ENCODE measurements at places on chromosomes 12 and 14.

- no peak for DNase-seq
Observed at GRCh38 chr14:64069634-64070359, 217.0 kb downstream of the SYNE2 start.

DNA sequence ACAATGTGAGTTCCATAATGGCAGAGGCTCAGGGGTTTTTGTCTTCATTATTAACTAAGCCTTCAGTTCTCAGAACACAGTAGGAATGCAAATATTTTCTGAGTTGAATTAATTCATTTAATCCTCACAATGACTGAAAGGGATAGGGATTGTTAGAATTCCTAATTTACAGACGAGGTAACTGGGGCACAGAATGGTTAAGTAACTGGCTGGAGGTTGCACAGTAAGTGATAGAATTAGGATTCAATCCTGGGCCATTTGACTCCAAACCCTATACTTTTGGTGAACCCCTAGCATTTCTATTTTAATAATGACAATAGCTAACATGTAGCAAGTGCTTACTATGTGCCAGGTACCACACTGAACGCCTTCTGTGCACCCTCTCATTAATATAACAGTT, 163.1 kb downstream of the PPM1H start:
- DNase-seq, result no peak

DNA sequence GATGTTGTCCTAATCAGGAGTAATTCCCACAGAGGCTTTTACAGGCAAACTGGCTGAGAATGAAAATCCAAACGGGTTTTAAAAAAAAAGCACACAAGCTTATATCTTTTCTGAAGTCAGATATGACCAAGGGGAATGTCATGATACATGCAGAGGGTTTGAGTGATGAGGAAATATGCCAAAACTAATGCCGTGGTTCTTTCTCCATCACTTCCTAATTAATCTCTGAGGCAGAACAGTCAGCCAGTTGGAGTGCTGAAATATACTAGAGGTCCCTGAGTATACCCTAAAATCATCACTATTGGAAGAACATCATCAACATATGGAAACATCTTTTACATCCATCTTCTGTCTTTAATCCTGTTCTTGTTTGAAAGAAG, 160.8 kb upstream of the FAR2 start:
- no peak for DNase-seq

- no peak for DNase-seq
Observed at GRCh38 chr12:31645924-31646323, 13.6 kb upstream of the ETFBKMT start.

GRCh38 chr12:96368233-96368632, 32.0 kb downstream of the CDK17 start:
- DNase-seq, result no peak

- DNase-seq, result no peak
Observed at GRCh38 chr12:95336387-95337067, 118.9 kb downstream of the VEZT start.

DNA sequence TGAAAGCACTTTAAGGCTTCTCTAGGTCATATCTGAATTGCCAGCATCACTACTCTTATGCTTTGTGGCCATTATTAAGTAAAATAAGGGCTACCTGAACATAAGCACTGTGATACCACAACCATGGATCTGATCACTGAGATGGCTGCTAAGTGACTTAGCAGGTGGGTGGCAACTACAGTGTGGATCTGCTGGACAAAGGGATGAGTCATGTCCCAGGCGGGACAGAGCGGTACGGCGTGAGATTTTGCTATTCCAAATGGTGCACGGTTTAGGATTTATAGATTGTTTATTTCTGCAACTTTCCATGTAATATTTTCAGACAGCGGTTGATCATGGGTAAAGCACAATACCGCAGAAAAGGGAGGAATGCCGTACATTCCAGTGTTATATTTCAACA, 39.4 kb downstream of the MLXIP start:
- no peak for DNase-seq
